A549 treated with CORT108297 at 1 μM for 4 hours (cell line): ENCODE measurements at places on chromosomes 5 and 9. TPM values are rescaled to one million over a fixed set of nuclear protein-coding genes. Genes with fewer than 3 reads are reported as not detected.

PCDHGA3 gene
- total RNA-seq = 0.04 to 0.07 TPM in 2 of 5 replicates, not detected in the others

PCDHA9 gene
- 0.01 TPM in 1 of 5 replicates, not detected in the others for total RNA-seq

AJM1 gene
- 3.3 to 4.7 TPM (median 4.6 TPM) in 5 replicates for total RNA-seq

KCNIP1 gene
- total RNA-seq = not detected in 5 replicates

GFI1B gene
- 0.03 to 0.14 TPM (median 0.12 TPM) in 3 of 5 replicates, not detected in the others for total RNA-seq

ERBIN gene
- 19.6 to 38.4 TPM (median 22.6 TPM) in 5 replicates for total RNA-seq

NIPSNAP3A gene
- total RNA-seq = 10.1 to 15.8 TPM (median 14.7 TPM) in 5 replicates

FST gene
- 5.7 to 10.0 TPM (median 8.0 TPM) in 5 replicates for total RNA-seq

GARIN3 gene
- not detected in 5 replicates for total RNA-seq

BAG1 gene
- 133 to 147 TPM (median 144 TPM) in 5 replicates for total RNA-seq

ANKRA2 gene
- 9.4 to 11.8 TPM (median 11.3 TPM) in 5 replicates for total RNA-seq

CTSV gene
- total RNA-seq = 11.6 to 15.8 TPM (median 13.0 TPM) in 5 replicates

ZNF366 gene
- total RNA-seq = not detected in 5 replicates

ADAMTS12 gene
- 6.1 to 9.2 TPM (median 7.2 TPM) in 5 replicates for total RNA-seq

PCDHB9 gene
- 0.02 to 0.09 TPM (median 0.06 TPM) in 4 of 5 replicates, not detected in the other for total RNA-seq

NIPAL4 gene
- total RNA-seq = 9.8 to 14.0 TPM (median 11.7 TPM) in 5 replicates

C7 gene
- total RNA-seq = not detected in 5 replicates

MIGA2 gene
- 11.9 to 16.3 TPM (median 15.4 TPM) in 5 replicates for total RNA-seq

NOXA1 gene
- 0.78 to 2.3 TPM (median 2.0 TPM) in 5 replicates for total RNA-seq

MAMDC2 gene
- total RNA-seq = 0.15 to 0.38 TPM (median 0.29 TPM) in 5 replicates

SLC1A1 gene
- 1.1 to 1.6 TPM (median 1.6 TPM) in 5 replicates for total RNA-seq
